ENCODE measurements at places on chromosomes 2 and 18.

DNA sequence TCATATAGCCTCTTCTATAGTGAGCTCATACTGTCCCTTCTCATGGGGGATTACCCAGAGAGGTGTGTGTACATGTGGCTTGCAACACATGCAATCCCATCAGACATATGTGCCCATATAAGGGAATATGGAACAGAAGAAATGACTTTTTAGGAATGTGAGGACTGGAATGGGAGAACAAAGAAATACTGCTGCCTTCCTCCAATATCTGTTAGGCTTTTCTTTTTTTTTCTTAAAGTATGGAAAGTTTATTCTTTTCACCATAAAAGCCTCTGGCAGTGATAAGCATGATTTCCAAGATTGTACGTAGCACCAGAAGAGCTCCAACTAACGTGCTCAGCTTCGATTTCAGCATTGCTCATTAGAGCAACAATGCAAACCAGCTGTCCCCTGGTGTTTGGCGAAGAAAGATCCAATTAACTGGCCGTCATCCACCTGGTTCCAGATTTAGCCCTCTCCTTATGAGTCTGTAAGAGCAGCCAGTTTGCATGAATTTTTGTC is 113.6 kb downstream of the ADCYAP1 start:
- no peak for DNase-seq

GRCh38 chr2:31415421-31415820 is 879 bp upstream of the XDH start:
- no peak for DNase-seq

DNA sequence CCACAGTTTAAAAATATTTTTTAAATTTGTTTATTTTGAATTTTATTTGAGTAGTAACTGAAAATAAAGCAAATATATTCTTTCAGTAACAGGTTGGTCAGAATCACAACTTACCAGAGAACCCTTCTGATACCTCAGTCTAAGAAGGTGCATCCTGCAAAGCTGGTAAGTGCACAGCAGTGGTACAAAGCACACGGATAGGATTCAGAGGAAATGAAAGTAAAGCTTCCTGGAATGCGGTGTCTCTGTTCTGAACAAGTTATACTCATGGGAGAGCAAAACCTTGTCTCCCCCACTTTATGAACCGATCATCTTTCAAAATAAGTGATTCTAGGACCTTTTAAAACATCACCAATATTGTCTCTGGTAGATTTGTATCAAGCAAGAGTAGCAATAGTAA is 398.3 kb downstream of the TMX3 start:
- no peak for DNase-seq

- no peak for DNase-seq
Measured at GRCh38 chr2:48406116-48406515, 123.8 kb upstream of the STON1 start.

GRCh38 chr18:7899078-7899477 is 332.0 kb downstream of the PTPRM start:
- DNase-seq = no peak

GRCh38 chr2:214543386-214543955 is 132.6 kb downstream of the VWC2L start:
- DNase-seq = no peak

DNA sequence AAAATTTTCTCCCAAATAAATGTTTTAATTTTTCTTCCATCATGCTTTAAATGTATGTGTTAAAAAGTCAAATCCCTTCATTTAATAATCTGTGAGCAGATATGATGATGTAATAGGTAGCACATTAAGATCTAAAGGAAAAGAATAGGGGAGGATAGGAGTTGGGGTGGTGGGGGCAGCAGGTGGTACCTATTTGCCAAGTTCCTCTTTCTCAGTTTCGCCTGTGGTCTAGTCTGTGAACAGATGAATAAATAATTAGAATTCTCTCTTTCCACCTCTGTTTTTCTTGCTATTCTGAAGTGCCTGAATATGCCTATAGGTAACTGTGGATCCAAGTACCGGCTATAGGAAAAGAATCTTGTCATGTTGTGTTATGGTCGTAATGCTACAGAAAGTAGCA is 152.5 kb downstream of the NRXN1 start:
- no peak for DNase-seq

DNA sequence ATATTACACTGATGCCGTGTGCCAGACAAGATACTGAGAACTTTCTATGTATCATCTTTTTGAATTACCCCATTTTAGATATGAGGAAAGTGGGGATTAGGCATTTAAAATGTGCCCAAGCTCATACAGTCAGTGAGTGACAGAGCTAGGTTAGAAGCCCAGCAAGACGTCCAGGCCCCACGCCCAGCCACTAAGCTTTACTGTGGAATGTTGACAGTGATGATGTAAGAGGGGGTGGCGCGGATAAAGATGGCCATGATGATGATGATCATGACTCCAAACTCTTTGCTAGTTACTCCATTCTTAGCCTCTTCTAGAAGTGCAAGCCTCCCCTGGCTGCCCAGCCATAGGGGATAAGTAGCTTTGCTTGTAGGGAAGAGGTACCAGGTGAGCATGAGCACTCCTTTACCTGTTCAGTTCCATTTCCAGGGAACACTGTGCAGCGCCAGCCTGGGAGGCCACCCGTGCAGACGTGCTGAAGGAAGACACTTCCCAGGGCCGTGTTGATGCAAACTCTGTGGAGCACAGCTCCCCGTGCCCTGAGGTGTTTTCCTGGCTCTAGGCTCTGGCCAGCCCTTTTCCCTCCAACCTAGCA is 65.5 kb downstream of the BCL2L11 start:
- no peak for DNase-seq

GRCh38 chr2:10283106-10284062 is 19.3 kb upstream of the HPCAL1 start:
- peak; percentile 43 for DNase-seq

DNA sequence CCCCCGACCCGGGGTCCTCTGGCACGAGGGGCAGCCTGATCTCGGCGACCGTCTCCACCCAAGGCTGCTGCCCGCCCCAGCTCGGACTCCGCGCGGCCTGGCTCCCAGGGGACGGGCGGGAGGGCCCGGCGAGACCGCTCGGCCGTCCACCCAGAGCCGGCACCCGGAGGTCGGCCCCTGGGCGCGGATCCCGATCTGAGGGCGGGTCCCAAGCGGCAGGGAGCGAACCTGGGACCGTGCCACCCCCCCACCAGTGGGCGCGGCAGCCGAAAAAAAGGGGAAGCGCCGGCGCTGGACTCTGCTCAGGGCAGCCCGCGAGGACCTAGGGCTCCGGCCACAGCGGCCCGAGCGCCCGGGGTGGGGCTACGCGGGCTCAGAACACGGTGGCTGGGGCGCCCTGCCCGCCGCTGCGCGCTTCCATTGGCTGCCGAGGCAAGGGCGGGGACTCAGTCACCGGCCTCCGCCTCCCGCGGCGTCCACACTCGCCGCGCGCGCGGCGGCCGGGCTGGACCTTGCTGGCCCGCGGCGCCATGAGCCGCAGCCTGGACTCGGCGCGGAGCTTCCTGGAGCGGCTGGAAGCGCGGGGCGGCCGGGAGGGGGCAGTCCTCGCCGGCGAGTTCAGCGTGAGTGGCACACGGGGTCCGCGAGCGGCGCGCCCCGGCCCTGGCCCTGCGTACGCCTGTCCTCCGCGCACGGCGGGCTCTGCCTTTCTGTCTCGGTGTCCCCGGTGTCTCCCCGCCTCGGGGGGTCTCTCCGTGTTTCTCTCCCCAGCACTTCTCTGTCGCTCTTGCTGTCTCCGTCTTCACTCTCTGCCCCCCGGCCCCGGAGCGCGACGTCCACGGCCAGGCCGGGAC is at the start of gene PTPN18:
TSS of gene PTPN18 (plus strand) at position 479 of the 854 bp plus-strand sequence. CDS start at position 531, 52 bp downstream.
- DNase-seq = peak; percentile 71

GRCh38 chr2:17995593-17995992 is 117.1 kb downstream of the KCNS3 start:
- no peak for DNase-seq

DNA sequence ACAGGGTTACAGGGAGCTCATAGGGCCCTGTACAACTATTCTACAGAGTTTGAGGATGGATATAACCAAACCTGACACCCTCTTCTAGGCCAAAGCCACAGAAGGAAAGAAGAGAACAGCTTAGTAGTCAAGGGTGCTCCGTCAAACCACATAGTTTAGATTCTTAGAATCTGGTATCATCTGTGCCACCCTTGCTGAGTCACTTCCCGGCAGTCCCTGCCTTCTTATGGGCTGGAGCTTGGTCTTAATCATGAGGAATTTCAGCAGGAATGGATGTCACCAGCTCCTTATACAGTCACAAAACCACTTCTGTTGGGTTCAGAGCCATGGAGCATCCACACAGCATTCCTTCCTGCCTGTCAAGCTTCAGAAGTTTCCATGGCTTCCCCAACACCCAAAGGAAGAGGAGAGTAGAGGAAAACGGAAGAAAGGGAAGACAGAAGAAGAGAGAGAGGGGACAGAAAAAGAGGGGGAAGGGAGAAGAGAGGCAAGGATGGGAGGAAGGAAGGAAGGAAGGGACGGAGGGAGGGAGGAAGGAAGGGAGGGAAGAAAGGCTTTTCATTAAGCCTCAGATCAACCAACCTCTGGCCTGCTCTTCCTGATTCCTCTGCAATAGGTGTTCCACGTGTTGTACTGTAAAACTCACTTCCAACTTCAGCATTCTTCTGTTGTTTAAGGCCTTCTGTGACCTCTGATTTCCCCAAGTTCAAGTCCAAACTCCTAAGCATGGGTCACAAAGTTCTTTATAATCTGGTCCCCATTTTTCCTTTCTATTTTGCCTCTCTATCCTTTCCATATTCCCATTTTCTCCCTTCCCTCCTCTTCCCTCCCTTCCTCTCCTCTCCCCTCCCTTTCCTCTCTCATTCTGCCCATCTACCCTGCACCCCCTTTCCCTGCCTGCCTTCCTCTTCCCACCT is 246.1 kb upstream of the TNP1 start:
- DNase-seq = no peak

GRCh38 chr2:19883971-19884720 is 17.6 kb downstream of the TTC32 start:
- no peak for DNase-seq

- DNase-seq = peak; percentile 52
Measured at GRCh38 chr18:46916551-46917107, 678 bp downstream of the PIAS2 start.

DNA sequence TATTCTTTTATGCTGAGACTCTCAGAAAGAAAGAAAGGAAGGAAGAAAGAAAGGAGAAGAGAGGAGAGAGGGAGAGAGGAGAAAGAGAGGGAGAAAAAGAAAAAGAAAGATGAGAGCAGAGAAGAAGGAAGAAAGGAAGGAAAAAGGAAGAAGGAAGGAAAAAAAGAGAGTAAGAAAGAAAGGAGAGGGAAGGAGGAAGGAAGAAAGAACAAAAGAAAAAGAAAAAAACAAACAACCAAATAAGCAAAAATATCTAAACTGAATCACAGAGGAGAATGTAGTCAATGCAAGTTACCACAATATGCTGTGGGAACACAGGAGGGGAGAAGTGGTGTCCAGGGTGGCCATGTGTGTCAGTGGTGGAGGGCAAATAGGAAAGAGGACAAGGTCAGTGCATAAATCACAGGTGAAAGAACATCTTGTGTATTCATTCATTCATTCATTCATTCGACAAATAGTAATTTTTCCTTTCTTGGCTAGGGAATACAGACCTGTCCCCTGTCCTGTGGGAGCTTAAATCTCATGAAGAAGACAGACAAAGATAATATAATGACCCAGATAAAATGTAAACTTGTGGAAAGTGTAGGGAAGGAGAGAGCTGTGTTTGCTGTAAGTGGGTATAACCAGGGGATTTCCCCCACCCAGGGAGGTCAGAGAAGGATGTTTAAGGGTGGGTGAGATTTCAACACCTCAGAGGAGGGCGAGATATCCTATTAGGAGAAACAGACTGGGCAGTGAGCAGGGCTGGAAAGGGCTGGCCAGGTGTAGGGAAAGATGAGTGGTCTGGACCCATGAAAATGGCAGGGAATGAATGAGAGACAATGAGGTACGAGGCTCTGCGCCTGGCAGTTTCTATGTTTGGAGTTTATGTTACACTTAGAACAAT is 50.7 kb downstream of the IL1R2 start:
- DNase-seq = no peak

- no peak for DNase-seq
Measured at GRCh38 chr2:179243046-179243445, 21.6 kb downstream of the SESTD1 start.

Data from CD4-positive, alpha-beta T cell treated with Interleukin-17A for 4 hours (primary cell).